ENCODE measurements at places on chromosomes 3 and 15.

GRCh38 chr15:81886080-81886479 is 159.7 kb downstream of the MEX3B start:
- DNase-seq: no peak

DNA sequence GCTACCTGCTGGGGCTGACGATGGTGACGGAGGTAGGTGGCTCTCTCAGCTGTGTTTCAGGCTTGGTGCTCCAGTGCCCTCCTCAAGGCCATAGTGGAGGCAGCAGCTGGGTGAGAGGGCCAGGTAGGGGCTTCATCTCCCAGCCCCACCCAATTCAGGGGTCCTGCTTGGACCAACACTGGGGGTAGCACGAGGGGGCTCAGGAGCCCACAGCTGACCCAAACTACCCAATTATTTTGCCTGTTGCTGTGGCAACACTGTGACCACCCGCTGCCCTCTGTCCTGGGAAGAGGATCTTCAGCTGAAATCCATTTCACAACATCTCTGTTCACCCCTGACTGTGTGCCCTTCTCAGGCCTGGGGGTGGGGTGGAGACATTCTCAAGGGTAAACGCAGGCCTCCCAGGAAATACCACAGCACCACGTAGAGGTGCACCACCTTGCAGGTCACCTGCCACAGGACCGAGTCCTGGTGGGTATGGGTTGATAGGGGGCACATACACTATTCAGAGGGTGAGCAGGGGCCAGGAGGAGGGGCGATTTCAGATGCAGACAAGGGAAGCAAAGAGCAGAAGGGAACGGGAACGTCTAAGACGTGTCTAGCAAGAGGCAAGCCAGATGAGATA is 62.7 kb downstream of the GRIP2 start:
- DNase-seq: no peak

DNA sequence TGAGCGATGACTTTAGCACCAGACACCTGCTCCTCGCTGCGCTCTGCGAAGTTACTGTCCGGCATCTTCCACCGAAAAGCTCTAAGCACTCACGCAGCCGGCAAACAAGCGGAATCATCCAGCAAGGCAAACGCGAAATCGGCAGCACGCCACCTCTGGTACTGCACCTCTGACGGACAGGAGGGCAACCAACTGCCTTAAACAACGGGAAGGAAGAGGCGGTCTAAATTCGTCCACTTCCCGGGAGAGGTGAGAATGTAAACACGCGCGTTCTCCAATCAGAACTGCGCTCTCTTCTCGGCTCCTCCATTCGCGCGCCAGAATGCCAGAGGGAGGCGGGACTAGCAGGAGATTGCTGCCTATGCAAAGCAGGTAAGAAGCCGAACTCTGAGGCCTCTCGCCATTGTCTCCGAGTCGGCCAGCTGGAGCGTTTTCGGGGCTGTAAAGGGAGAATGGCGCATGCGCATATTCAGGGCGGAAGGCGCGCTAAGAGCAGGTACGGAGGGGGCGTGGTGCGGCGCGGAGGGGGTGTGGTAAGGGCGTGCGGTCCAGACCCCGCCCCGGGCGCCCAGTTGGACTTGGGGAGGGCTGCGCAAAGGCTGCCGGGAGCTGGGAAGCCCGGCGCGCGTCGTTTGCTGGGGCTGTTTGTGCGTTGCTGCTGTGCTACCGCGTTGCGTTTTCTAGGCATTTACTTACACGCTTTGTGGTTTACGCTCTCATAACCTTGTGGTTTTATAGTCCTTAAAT is at the start of the genes BTD and HACL1:
Gene BTD (plus strand): TSS at position 347 of the 747 bp plus-strand sequence. CDS start 33,695 bp downstream, outside the sequence.
Gene HACL1 (minus strand): TSS at position 171 of the 747 bp plus-strand sequence. CDS start 106 bp downstream, at position 65.
- peak; percentile 99 for DNase-seq

GRCh38 chr3:122942239-122942638 is 85.3 kb downstream of the SEMA5B start:
- no peak for DNase-seq

DNA sequence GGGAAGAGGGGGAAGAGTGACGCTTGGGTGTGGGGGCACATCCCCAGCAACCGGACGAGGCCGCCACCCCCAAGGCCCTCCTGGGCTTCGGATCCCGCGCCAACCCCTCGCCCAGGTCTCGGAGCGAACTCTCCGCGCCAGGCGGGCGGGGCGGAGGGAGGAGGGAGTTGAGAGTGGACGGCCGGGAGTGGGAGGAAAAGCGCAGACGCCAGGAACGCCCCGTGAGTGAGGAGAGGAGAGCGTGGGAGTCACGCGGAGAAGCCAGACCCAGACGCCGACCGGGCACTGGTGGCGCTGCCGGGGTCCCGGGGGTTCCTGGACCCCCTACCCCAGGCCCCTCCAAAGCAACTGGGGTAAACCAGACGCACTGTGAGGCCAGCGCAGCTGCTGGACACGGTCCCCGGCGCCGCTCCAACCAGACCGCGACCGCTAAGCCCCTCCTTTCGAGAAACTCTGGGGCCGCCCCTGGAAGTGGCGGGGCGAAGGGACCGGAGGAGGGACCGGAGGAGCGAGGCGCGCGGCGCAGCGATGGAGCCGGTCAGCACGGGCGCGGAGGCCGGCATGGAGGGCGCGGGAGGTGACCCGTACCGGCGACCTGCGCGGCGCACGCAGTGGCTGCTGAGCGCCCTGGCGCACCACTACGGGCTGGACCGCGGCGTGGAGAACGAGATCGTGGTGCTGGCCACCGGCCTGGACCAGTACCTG is at the start of gene EFCC1:
Gene EFCC1 (plus strand): TSS at position 204 of the 705 bp plus-strand sequence. CDS start 325 bp downstream, at position 529.
- peak; percentile 52 for DNase-seq

GRCh38 chr3:38634111-38634510 is 15.4 kb downstream of the SCN5A start:
- no peak for DNase-seq

DNA sequence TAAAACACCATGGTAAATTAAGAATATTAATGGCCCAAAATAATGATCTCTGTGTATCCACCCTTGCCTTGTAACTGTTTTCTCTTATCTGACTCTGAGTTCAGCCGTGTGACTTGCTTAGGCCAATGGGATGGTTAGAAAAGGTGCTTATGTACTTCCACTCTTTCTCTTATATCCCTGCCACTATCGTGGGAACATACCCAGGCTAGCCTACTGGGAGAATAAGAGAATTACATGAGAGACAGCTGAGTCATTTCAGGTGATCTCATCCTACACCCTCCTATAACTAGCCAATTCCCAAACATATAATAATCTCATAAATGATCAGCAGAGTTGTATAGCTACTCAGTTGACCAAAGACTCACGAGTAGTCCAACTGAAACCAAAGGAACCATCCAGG is 98.3 kb upstream of the ABI3BP start:
- DNase-seq: no peak

- DNase-seq: no peak
Measured at GRCh38 chr3:181773921-181774320, 62.2 kb downstream of the SOX2 start.

DNA sequence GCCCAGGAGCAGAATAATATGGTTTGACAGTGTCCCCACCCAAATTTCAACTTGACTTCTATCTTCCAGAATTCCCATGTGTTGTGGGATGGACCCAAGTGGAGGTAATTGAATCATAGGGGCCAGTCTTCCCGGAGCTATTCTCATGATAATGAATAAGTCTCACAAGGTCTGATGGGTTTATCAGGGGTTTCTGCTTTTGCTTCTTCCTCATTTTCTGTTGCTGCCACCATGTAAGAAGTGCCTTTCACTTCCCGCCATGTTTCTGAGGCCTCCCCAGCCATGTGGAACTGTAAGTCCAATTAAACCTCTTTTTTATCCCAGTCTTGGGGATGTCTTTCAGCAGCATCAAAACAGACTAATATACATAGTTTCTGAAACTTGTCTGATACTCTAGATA is 28.4 kb upstream of the ATP2C1 start:
- no peak for DNase-seq
